HEK293T (cell line): ENCODE measurements at places on chromosomes 12 and 14.

GRCh38 chr12:125143491-125143890, 78.3 kb downstream of the AACS start:
- no peak for DNase-seq

DNA sequence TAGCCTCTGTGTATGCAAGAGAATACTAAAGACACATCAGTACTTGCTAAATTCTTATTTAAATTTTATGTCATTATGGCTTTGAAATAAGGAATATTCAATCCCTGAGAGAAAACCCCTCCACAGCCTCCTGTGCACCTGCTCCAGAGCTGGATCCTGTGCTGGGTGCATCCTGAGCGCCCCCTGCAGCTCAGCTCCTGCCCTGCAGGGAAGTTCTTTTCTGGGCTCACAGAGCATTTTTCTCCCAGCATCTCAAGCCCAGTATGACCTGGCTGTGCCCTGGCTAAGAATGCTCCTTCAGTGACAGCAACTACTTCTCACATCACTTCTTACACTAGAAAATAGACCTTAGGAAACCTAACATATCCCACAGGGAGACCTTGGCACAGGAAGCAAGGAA, 1211.7 kb downstream of the TMEM121 start:
- DNase-seq: no peak

DNA sequence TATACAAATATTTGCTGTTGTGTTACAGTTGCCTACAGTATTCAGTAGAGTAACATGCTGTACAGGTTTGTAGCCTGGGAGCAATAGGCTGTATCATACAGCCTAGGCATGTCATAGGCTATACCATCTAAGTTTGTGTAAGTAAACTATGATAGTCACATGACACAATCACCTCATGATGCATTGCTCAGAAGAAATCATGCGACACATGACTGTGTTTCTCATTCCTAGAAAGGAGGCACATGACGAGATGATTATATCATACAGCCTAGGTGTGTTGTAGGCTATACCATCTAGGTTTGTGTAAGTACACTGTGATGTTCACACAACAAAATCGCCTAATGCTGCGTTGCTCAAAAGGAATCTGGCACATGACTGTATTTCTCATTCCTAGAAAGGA, 31.9 kb downstream of the NOPCHAP1 start:
- DNase-seq: no peak

DNA sequence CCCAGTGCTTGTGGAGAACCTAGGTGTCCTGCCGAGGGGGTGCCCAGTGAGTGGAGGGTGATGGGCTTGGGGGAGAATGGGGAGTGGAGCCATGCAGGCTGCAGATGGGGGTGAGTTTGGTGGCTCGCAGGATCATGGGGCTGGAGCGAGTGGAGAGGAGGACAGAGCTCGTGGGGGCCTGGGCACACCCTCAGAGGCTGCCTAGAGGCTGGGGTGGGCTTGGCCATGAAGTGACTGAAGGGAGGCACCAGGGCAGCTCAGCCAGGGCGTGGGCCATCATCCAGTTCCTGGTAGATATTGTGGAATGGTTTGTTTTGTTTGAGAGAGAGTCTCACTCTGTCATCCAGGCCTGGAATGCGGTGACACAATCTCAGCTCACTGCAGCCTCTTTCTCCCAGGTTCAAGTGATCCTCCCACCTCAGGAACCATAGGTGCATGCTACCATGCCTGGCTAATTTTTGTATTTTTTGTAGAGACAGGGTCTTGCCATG, 43.4 kb upstream of the AMN start:
- no peak for DNase-seq

GRCh38 chr12:52010152-52010622, 3.4 kb downstream of the TAMALIN start:
- peak; percentile 42 for DNase-seq

DNA sequence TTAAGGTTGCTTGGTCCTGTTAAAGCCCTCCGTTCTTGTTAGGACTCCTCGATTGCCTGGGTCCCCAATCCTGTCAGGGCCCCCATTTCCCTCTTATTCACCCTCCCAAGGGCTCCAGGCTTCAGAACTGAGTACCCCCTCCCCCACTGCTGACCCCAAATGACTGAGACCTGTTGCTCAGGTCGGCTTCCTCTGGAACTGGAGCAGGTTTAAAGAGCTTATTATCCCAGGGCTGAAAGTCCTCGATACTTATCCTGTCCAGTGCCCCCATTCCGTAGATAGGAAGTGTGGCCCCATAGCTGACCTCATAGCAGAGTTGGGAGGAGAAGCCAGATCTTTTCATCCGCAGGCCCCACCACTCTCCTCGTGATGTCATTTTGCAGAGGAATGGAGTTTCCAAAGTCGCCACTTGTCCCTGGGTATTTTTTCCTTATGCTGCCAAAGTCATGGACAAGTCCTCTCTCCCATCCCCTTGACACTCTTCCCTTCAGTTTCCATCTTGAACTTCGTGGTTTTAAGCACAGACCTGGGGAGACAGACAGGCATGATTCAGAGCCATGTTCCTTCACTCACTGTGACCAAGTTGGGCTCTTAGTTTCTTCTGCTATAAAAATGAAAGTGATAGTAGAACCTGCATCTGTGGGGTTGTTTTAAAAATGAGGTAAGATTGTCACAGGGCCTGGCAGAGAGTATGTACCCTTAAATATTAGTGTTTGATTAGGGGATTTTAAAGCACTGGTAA, 1.2 kb downstream of the USP30 start:
- DNase-seq: no peak

DNA sequence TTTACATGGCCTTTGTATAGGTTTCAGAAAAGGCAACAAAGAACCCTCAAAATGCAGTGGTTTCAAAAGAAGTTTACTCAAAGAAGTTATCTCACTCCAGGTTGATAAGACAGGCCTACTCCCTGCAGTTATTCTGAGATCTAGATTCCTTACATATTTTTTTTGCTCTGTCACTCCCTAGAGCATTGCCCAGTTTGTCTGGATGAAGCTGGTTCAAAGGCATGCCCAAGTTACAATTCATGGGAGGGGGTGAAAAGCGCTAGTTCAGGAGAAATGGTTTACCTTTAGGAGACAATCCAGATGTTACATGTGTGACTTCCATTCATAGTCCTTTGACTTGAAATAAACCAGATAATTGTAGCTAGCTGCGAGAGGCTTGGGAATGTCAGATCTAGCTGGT, 115.0 kb downstream of the TPH2 start:
- no peak for DNase-seq

GRCh38 chr12:76288218-76288617, 60.0 kb downstream of the BBS10 start:
- DNase-seq: no peak

- DNase-seq: peak; percentile 33
These were observed at the start of gene C1S for GRCh38 chr12:7060353-7060954. Gene C1S (plus strand): TSS chr12:7060718. CDS start chr12:7061913, 1,195 bp downstream.

- no peak for DNase-seq
These were observed 161.6 kb upstream of the ALG10B start for GRCh38 chr12:38155020-38155395.

GRCh38 chr12:113770389-113770865, 195.7 kb downstream of the RBM19 start:
- no peak for DNase-seq

DNA sequence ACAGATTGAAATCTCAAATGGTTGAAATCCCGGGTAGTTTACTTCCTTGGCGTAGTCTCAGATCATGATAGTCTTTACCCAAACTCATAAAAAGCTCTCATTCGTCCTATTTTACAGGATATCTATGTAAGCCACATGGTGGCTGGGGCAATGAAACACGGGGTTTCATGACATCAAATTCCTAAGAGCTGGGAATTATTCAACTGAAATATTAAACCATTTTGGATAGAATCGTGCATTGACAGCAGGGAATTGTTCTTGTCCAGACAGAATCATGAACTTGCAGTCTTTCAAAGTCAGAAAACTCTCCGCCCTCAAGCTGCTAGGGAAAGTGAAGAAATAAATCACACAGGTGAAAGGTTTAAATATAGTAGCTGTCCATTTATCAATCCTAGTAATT, 33.2 kb upstream of the PRKAB1 start:
- DNase-seq: no peak

- no peak for DNase-seq
These were observed 5.0 kb downstream of the PSMA3 start for GRCh38 chr14:58249611-58250010.

- DNase-seq: no peak
These were observed at the start of gene HPD for GRCh38 chr12:121858662-121859572. Gene HPD (minus strand): TSS chr12:121858859. CDS start chr12:121858823, 36 bp downstream.

- DNase-seq: peak; percentile 56
These were observed 188.7 kb downstream of the TTC8 start for GRCh38 chr14:89013098-89013504.

- no peak for DNase-seq
These were observed 16.6 kb upstream of the RND1 start for GRCh38 chr12:48882315-48882687.

- no peak for DNase-seq
These were observed 106.6 kb upstream of the NOS1 start for GRCh38 chr12:117468016-117468415.
